A549 (cell line): ENCODE measurements at places on chromosomes 13 and 19. TPM values are rescaled to one million over a fixed set of nuclear protein-coding genes. Genes with fewer than 3 reads are reported as not detected.

- no peak for DNase-seq
These were observed 455.4 kb downstream of the IRS2 start for GRCh38 chr13:109331011-109331433.

DNA sequence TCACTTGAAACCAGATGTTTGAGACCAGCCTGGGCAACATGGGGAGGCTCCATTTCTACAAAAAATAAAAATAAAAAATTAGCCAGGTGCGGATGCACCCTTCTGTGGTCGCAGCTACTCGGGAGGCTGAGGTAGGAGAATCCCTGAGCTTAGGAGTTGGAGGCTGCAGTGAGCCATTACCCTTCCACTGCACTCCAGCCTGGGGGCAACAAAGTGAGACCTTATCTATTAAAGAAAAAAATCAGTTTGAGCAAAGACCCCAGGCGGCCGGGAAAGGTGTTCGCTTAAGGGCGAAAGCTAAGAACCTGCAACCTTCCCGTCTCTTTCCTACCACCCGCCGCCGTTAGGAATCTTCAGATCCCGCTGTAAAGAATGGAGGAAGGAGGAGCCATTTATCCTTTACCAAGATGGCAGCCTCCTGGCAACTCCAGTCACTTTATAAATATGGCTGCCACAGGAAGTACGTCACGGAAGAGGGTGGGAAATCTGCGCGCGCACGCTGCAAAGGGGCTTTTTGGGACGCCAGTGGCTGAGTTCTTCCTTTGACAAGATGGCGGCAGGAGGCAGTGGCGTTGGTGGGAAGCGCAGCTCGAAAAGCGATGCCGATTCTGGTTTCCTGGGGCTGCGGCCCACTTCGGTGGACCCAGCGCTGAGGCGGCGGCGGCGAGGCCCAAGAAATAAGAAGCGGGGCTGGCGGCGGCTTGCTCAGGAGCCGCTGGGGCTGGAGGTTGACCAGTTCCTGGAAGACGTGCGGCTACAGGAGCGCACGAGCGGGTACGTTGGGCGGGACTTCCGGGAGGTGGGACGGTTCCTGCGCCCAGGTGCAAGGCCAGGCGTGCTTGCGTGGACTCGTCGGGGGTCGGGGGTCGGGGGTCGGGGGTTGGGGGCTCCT is at the start of gene NOP53:
NOP53 (plus strand) TSS at position 537 of the 892 bp plus-strand sequence; CDS start at position 551, 14 bp downstream.
- DNase-seq = peak; percentile 99

DNA sequence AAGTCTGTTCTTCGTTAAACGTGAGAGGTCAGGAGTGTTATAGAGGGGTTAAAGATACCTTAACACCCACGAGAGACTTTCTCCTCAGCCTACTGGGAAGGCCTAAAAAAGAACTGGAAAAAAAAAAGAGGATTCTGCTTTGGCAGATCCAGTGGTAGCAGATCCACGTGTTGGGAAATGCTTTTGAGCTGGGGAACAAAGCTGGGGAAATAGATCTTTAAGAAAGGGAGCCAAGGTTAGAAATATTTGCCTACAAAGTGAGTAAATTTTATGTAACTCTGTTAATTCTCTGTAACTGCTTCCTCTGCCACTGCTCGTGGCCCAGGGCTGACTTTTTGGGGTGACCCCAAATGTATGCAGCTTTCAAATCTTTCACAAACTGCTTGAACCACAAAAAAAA is 11.7 kb downstream of the RFX2 start:
- no peak for DNase-seq

DNA sequence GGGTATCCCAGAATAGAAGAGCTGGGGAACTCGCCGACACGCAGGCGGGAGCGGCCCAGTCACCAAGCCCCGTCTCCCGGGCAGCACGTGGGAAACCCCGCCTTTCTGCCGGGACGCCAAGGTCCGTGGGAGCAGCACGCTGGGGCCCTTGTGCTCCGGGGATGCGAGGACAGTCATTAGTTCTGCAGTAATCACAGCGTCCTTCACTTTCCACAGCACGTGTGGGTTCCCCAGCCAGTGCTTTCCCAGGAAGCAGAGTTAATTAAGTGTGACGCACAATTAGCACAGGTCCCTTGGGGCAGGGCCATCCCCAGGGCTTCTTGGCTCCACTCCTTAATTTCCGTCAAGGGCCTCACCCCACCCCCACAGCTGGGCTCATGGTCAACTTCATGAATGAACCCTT is 64.3 kb upstream of the C13orf46 start:
- DNase-seq = no peak

GRCh38 chr13:90947976-90948375 is 399.5 kb upstream of the MIR17HG start:
- DNase-seq = no peak

DNA sequence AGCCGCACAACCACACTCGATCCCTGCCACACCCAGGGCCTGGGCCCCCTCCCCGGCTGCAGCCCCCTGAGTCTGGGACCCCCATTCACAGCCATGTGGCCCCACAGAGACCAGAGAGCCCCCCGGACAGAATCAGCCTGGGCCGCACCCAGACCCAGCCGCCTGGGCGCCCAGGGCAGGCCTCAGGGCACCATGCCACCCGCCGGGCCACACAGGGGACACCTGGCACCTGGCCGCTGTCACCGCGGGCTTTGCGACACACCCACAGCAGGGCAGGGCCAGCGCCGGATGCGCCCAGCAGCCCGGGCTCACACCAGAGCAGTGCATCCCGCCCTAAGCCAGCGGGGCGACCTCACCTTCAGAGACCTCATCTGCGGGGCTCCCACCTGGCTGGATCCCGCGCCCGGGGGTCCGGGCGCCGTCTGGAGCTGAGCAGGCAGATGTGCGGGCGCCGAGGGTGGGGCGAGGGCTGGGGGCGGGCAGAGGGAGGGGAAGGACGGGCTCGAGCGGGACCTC is 443 bp downstream of the TBXA2R start:
- DNase-seq = no peak

- DNase-seq = no peak
These were observed at the start of gene NR2F6 for GRCh38 chr19:17245535-17245984. Gene NR2F6, minus strand, starts transcription at chr19:17245919. Its CDS starts 699 bp downstream, at chr19:17245220.

- DNase-seq = no peak
These were observed 86.1 kb downstream of the DHRS12 start for GRCh38 chr13:51717786-51718398.

GRCh38 chr19:13078897-13079541 is 23.6 kb downstream of the LYL1 start:
- no peak for DNase-seq

DNA sequence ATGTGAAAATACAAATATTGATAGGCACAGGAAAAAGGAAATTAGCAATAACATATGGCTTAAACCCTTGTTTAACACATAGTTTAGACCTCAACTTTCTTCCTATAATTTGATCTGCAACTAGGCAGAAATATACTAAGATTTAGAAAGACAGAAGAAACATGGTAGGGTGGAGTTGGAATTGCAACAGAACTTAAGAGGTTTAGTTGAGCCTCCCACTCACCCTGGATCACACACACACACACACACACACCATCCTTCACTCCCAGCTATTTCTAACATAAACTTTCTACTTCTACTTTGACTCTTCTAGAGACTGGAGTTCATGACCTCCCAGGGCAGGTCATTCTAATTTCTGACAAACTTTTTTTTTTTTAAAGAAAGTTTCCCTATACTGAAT is 47.4 kb downstream of the FLT3 start:
- no peak for DNase-seq

GRCh38 chr19:18612051-18612771 is 459 bp upstream of the TMEM59L start:
- DNase-seq = no peak

DNA sequence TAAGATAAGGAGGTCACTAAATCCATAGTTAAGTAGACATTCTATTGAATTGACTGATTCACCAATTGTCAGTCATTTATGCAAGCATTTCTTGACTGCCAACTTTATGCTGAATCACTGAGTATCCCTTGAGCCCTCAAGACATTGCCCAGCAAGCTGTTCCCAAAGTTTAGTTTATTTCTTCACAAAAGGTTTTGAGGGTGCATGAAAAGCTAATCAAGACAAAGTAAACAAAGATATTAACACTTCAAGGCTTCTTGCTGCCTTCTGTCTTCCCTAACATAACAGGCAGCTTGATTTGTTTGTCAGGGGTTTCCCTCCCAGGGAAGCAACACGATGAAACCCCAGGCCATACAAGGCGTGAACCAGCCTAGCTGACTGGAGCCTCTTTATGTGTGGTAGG is 374.4 kb downstream of the SPRY2 start:
- DNase-seq = no peak

DNA sequence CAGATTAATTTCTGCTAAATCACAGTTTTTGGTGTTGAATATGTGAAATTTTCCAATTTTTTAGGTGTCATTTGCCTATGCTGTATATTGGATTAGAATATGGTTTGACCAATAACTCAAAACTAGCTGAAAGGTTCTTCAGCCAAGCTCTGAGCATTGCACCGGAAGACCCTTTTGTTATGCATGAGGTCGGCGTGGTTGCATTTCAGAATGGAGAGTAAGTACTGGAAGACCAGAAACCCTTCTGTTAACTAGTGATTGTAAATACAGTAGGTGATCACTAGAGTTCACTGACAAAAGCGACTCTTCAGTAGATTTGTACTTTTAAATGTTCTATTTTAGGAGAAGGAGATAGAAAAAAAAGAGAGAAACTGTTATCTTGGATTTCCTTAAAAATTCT is 22.3 kb downstream of the CDC16 start:
- DNase-seq = no peak

DNA sequence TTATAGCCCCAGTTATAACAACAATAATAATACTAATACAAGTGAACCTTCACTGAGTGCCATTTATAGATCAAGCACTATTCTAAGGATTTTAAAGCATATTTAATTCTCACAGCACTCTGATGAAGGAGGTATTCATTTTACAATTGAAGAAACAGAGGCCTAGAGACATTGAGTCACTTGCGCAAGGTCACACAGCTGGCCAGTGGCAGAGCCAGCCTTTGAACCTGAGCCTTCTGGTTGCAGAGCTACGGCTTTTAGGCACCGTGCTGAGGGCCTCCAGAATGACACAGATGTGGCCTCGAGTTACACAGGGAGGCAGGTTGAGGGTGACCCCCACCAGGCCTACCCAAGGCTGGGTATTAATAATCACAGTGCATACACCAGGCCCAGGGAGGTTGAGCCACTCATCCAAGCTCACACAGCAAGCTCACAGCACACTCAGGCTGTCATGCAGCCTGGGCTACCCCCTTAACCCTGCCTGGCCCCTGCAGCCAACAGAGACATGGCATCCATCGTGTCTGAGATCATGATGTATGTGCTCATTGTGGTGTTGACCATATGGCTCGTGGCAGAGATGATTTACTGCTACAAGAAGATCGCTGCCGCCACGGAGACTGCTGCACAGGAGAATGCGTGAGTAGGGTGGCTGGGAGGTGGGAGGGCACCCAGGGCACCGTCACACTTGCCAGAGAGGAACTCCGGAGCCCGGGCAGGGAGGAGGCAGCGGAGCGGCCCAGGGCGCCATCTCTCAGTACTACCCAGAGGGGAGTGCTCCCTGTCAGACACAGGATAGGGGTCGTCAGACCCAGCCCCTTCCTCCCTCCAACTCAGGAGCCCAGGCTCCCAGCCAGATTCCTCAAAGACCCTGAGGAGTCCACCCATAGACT is 2.7 kb upstream of the HPN start:
- DNase-seq = no peak

- no peak for DNase-seq
These were observed 838 bp upstream of the ATP4B start for GRCh38 chr13:113658836-113659235.

Gene KLK2
- polyA plus RNA-seq = 0.14 to 0.36 TPM (median 0.21 TPM) in 3 replicates

Gene CEACAM3
- polyA plus RNA-seq = not detected in 3 replicates

Gene DZIP1
- polyA plus RNA-seq = 11.5 to 12.9 TPM (median 12.7 TPM) in 3 replicates

Gene SYCN
- polyA plus RNA-seq = not detected in 3 replicates

Gene MAB21L1
- polyA plus RNA-seq = not detected in 3 replicates
